NCI-H2227 treated with DMSO at 0.1 percent for 48 hours (cell line): ENCODE measurements at places on chromosomes 7 and 10.

DNA sequence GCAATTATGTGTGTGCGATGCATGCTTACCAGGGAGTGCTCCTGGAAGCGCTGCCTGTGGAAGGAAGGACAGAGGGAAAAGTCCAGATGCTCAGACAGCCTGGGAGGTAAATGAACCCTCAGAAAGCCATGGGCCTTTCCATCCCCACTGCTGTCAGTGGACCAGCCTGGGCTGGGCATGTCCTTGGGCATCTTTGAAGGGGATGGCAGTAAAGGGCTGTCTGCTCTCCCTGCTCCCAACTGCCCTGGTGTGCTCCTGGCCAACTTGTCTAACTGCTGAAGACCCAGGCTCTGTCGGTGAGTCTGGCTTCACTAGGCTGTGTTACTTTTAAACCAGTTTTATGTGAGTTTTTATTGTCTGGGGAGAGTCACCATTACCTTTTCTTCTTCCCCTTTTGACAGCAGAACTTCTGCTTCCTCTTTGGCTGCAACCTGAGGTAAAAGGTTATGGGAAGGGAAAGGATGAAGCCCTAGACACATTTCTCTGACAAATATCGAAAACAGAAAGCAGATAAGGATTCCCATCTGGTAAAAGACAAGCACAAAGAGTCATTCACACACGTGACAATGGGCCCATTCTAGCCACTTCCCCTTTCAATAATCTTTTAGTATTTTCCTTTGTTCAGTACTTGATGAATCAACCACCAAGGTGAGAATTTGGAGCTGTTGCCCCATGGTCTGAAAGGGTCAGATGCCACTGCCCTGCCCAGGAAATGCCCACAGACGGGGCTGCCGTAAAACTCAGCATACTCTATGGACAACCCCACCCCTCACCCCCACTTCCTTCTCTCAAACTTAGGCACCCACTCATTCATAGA lies 27.6 kb upstream of the PIK3AP1 start:
- DNase-seq: no peak

DNA sequence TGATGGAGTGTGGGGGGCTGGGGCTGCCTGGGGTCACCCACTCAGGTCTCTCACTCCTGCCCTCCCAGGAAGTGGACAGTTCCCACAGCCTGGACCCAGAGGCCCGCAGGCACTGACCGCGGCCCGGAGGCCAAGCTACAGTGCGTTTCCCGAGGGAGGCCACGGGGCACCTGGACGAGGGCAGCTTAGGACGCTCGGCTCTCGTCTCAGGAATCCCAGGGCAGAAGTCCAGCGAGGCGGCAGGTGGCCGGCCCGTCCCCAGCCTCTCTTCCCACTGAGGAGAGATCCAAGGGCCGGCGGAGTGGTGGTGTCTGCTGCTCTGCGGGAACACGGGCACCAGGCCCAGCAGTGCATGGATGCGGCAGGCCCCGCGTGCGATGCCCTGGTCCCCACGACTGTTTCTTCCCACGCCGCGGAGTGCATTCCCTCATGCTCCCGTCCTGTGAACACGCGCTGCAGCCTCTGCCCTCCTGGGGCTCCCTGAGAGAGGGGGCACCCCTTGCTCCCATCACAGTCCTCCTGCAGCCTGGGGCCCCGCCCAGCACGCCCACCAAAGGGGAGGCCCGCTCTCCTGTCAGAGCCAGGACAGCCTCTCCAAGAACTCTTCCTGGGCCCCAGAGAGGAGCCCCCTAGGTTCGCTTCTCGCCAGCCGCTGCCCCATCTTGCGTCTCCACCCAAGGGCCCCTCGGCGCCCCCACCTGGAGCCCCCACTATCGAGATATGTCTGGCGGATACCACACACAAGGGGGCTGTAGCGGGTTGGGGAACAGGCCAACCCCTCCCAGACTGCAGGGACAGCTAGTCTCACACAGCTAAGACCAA lies 24.3 kb upstream of the GPR146 start:
- no peak for DNase-seq

DNA sequence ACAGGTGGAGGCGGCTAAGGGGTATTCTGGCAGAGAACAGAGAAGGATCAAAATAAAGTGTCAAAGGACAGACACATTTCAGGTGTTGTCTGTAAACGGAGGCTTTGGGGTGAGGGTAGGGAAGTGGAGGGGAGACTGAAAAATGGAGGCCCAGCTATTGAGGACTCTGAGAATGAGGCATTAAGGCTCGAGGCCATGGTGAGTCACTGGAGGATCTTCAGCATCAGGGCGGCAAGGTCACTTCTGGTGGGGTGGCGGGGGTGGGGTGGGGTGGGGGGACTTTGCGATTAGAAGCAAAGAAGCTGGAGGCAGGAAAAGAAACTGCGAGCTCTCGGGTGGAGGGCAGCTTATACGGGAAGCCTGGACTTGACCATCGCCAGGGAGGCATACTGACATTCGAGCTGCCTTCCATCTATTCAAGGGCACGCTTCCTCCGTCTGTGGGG lies 58.4 kb upstream of the PCGF5 start:
- no peak for DNase-seq

DNA sequence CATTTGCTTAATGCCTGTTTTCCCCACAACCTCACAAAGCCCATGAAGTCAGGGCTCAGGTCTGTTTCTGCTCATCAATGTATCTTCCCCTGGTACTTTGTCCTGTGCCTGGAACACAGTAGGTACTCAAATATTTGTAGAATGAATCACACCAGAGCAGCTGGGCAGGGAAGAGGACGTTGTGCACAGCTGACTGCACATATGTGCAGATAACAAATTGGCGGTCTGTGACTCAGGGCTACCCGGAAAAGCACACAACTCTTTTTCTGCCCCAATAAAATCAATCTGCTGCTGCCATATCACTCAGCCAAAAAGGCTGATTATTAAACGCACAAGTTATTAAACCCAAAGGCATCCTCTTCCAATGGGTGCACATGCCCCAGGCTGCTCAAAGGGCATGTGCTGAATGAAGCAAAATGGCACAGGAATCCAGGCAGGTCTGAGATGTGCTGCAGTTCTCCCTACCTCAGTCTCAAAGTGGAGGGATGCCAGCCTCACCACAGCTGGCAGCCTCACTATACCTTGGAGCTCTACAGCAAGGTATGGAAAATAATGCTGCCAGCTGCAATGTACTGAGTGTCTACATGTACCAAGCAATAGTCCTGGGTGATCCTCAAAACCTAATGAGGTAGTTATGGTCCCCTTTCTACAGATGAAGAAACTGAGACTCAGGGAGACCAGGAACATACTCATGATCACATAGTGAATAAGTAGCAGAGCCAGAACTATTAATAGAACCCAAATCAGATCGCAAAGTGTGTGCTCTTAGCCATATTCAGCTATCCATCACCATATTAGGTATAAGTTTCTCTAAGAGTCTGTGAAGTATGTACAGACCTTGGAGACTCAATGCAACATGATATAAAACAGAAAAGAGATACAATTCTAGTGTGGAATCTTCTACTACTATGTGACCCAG lies 43.4 kb downstream of the SORBS1 start:
- DNase-seq: no peak

DNA sequence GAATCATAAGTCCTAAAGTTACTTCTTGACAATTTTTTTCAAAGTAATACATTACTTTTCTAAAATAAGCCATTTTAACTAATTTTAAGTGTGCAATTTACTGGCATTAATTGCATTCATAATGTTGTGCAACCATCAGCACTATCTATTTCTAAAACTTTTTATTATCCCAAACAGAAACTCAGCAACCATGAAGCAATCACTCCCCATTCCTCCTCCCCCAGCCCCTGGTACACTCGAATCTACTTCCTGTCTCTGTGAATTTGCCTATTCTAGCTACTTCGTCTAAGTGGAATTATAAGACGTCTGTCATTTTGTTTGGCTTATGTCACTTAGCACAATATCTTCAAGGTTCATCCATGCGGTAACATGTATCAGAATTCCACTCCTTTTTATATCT lies 84.9 kb downstream of the MKX start:
- DNase-seq: no peak

DNA sequence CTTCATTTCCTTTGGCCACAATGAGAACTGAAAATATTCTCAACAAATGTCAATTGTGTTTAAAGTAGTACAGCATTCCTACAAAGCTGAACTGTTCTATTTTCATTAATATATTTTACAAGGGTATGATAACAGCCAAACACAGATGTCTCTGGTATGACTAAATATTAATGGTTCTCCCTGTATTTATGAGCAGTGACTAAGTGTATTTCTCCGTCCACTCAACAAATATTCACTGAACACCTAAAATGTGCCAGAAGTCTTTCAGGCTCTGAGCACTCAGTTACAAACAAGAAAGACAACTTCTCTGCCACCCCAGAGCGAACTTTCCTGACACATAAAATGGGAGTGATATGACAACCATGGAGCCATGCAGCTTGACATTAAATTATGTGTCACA lies 135.6 kb downstream of the VPS41 start:
- no peak for DNase-seq

GRCh38 chr7:6398943-6399342 lies 48.8 kb downstream of the DAGLB start:
- no peak for DNase-seq
